ENCODE measurements at places on chromosomes 1 and 21.

- peak; percentile 96 for DNase-seq
Observed at GRCh38 chr1:211258756-211259637, at the start of gene RCOR3. Gene RCOR3 (plus strand): TSS chr1:211259366. CDS start chr1:211259561, 195 bp downstream.

DNA sequence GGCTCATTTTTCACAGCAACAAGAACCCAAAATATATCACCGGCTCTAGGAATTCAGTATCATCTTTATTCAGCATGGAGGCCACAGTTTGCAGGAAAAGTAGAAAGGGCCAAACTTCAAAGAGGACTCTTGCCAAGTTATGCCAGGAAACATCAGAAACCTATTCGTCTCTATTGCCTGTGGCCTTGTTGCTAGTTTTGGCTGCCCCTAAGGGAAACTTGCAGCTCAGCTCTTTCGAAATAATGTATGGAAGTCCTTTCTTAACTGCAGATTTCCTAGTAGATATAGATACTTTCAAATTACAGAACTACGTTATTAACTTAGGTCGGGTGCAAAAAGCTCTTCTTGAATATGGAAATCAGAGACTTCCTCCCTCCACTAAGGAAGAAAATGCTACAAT, 4.2 kb upstream of the NENF start:
- no peak for DNase-seq

DNA sequence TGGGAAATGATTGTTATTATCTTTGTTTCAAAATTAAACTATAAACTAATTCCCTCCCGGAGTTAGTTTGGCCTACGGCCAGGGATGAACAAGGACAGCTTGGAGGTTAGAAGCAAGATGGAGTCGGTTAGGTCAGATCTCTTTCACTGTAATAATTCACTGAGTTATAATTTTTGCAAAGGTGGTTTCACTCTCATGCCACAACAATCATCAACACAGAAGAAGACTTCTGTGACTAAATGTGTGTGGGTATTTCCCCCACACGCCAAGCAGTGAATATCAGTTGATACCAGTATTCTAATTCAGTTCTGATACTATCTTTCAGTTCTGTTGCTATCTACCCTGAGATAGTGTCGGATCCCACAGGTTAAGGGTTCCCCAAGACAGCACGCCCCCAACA, 215.1 kb downstream of the S1PR1 start:
- no peak for DNase-seq

- DNase-seq: no peak
Observed at GRCh38 chr1:210741564-210741963, 392.4 kb downstream of the KCNH1 start.

DNA sequence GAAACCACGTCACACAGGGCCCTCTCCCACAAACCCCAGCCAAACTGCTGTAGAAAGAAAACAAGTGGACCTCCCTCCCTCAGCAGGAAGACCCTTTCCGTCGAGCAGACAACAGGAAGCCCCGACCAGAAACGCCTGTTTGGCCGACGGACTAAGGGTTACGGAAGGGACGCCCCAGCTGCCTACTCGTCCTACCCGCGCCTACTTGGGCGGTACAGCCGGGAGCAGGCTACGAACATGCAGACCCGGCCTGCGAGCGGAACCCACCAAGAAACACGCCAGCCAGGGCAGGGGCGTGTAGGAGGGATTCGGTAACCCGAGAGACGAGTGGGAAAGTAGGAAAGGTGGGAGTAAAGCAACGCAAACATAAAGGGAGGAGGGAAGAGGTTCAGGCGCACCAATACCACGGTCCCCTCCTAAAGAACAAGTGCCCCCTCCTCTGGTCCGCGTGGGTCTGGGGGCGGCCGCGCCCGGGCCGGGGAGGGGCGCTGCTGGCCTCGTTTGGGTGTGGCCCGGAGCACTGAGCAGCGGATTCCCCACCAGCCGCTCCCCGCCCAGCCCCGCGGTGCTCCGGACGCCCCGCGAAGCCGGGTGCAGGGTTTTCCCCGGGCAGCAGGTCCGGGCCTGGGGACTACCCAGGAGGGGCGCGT, 450 bp downstream of the S100A10 start:
- DNase-seq: peak; percentile 65

DNA sequence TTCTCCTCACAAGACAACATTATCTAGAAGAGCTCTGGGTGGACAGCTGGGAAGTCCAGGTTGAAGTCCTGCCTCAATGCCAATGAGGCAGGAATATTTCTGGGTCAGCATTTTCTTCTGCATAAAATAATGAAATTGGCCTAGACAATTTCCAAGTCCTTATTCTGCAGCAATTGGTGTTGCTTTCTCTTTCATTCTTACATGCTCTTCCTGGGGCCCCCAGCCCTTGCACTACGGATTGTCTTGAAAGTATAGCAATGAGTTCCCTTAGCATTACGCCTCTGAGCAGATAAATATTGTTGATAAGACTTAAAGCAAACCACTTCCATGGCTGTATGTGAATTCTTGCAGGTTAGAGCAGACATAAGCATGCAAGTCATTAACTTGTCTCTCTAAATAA, 188.5 kb downstream of the TGFBR3 start:
- DNase-seq: no peak

DNA sequence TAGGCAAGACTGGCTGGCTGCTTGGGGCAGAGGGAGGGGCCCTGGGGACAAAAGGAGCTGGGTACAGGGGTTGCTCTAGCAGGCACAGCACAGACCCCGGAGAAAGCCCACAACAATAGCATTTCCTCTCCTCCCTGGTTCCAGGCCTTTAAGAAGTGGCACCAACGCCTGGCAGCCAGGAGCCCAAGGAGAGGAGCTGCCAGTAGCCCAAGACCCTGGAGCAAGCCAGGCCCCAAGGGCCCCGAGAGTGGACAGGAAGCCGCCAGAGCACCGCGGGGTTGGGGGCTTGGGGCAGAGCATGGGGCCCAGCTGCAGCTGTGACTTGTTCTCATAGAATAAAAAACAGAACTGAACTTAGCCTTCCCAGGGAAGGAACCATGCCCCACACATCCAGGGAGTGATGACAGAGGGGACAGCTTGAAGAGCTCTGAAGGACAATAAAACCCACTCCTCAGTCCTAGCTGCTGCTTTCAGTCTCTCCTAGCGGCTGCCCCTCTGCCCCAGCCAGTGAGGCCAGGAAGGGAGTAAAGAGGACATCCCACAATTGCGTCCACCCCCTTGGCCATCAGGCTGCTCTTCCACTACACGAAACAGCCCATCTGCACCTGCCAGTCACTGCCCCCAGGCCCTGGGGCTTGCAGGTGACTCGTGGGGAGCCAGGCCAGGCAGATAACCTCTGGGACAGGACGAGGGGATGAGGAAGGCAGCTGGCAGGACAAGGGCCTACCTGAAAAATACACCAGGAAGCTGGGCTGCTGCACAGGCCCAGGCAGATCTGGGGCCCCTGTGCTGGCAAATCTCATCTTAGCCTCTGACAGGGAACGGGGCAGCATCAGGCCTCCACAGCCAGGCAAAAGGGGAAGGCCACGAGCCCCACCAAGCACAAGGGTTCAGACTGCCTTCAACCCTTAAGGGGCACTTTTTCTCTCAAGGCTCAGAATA, 16.4 kb downstream of the MTHFR start:
- no peak for DNase-seq

GRCh38 chr1:184052194-184052559, 647 bp downstream of the TSEN15 start:
- no peak for DNase-seq

DNA sequence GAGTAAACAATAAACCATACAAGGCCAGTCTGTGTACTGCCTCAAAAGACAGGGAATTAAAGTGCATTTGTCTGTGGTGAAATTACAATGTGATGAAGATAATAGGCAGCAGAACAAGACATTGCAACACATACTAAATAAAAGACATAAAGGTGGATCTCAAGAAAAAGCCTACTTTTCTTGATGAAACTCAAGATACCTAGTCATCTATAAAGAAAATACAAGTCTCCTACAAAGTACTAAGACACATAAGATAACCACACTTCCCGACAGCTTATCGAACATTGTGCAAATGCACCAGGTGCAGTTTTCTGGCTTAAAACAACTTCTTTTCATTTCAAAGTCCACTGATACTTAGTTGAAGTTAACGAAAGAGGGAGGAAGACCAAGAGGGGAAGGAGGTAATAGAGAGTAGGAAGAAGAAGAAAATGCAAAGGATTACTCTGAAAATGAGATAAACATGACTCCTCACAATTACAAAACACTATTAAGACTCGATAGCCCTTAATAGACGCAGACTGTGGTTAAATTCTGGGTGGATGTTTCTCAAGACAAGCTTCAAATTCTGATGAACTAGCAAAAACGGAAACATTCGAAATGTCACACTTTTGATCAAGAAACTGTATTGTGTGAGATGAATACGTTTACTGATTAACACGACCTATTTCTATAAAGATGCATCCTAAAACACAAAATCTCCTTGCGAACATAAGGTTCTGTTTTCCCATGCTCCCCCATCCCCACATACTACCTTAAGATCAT, 2.0 kb downstream of the HNRNPR start:
- no peak for DNase-seq

DNA sequence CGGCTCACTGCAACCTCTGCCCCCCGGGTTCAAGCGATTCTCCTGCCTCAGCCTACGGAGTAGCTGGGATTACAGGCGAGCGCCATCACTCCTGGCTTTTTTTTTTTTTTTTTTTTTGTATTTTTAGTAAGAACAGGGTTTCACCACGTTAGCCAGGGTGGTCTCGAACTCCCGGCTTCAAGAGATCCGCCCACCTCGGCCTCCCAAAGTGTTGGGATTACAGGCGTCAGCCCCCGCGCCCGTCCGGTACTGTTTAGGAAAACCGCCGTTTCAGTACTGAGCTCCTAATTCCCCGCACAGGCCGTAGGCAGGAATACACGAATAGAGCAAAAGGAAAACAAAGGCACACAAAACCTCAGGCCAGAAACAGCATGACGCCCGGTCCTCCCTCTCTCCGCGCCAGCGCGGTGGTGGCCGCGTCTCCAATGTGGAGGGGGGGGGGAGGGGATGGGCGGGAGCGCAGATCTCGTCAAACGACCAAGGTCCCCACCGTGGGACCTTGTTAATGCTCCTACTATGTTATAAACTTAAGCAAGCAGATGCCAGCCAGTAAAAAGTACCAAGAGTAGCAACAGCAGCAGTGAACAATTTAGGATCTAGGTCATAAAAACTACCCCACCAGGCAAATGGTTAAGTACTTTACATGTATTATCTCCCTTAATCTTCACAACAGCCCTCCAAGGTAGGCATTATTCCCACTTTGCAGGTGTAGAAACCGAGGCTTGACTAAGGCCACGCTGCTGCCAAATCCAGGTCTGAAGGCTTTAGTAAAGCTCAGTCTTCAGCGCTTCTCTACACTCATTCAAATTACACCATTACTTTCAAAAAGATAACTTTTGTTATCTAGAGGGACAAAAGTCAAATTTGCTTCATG, 648 bp upstream of the ADAR start:
- no peak for DNase-seq

DNA sequence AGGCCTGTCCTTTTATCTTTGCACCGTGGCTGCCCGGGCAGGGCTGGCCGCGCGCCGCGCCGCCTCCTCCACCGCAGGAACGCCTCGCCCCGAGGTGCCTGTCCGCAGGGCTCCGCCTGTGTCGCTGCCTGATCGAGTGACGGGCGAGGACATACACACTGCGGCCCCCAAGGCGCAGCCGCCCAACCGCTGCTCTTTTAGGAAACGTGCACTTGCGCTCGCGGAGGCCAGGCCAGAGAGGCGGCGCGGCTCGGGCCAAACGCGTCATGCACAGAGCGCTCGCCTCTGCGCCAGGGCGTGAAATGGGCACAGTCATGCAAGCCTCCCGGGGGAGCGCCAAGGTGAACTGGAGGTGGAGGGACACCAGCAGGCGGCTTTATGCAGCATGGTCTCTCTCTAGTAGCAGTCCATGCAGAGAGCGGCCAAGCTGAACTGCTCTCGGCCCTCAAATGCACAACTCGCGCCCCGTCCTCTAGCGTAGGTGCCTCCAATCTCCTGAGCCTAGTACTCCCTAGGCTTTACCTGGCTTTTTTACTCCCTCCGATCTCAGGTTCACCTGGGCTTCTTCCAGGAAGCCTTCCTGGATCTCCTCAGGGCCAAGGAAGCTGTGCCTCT, 12.9 kb downstream of the TRABD2B start:
- peak; percentile 57 for DNase-seq

- DNase-seq: no peak
Observed at GRCh38 chr21:26851109-26851944, 6.1 kb upstream of the ADAMTS1 start.

GRCh38 chr1:108049178-108049819, 84.3 kb upstream of the VAV3 start:
- DNase-seq: peak; percentile 43

DNA sequence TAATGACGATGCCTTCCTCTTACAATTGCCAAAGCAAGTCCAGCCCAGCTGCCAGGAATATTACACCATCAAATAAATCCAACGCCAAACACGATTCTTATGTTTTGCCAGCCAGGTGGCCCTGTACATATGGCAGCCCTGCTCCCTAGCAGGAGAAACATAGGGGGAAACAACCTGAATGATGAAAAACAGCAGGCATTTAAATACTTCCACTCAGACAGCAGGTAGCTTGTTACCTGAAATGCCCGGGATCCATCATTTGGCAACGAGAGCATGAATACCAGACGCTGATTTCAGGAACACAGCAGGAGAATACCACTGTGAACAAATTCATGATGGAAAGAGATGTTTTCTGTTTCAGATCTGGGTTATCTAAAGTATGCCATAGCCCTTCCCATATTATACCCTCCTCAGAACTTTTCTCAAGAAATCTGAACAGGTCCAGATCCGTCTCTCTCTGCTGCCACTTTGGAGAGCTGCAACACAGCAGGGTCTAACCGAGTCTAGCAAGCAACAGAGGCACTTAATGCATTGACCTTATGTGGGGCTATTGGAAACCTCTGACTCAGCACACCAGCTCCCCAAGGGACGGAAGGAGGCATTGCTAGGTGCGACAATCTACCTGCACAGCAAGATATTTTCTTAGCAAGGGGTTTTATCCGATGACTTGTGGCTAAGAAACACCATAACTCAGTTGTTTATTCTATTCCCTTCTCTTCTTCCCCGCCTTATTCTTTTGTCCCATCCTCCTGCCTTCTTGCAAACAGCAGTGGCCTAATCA, 166.3 kb downstream of the BARHL2 start:
- no peak for DNase-seq

DNA sequence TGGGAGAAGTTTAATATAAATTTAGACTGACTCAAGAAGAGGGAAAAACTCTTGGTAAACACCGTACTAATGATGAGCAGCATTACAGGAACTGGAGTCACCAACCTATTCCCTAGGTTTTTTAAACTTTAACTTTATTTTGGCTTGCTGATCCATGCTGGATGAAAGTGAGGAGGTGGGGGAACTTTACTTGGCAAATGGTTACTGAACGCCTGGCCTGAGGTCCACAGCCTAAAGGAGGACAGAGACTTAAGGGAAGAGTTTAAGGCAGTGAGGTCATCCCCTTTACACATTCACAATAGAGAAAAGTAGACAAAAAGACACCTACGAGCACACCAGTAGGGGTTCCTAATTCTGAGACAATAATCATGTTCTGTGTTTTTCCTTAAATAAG, 25.6 kb upstream of the A3GALT2 start:
- DNase-seq: no peak

All from psoas muscle (tissue), 8 donors.